ENCODE measurements at places on chromosomes 2 and 18.

GRCh38 chr2:1811971-1812350 is 67.6 kb upstream of the PXDN start:
- no peak for DNase-seq

GRCh38 chr2:126770466-126770865 is 114.5 kb downstream of the GYPC start:
- DNase-seq: no peak

GRCh38 chr2:176175709-176176607 is 12.5 kb upstream of the HOXD1 start:
- no peak for DNase-seq

DNA sequence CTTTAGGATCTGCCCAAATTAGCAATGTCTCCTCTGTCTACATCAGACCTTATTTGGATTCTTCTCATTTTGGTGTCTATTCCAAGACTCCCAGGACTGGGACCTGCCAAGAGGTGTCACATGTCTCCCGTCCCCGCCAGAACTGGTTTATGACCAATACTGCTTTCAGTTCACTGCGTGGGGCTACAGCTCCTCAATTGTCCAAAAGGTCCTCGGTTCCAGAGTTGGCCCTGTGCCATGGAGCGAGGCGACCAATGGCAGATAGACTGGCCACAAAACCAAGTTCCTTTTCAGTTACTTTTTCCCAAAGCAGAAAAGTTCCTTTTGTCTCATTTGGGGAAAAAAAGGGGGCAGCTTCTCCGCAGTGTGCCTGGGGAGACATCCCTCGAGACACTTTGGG is 144.1 kb upstream of the ZNF236 start:
- DNase-seq: no peak

DNA sequence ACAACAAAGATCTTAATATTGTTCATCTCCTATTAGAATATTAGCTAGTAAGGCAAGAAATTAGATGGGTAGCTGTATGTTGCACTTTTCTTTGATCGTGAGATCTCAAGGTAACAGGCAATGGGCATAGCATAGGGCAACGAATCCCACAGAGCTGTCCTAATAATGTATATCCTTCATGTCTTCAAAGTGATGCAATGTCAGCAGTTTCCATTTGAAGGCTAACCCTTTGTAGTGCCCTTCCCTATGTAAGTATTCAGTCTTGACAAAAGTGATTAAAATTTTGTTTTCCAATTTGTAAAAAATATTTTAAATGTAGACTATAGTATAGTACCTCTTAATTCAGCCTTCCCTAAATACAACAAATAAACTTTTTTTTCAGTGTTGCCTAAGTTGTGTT is 112.5 kb downstream of the PKP4 start:
- no peak for DNase-seq

DNA sequence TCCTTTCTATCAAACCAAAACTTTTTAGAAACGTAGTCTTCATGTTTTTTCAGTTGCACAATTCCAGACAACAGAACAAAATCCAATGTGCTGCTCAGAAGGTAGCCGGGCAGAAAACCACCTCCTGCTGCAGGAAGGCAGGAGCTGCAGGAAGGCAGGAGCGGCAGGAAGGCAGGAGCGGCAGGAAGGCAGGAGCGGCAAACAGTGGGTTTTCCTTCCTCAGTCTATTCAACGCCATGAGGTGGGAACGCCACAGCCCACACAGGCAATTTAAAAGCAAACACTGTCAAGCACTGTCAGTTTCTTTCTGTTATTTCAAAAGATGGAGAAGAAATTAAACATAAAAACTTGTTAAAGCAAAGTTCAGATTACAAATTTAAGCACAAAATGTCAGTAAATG is 601.2 kb upstream of the SALL3 start:
- no peak for DNase-seq

- DNase-seq: no peak
Observed at GRCh38 chr2:100691846-100692245, 128.1 kb upstream of the NPAS2 start.

GRCh38 chr18:58493516-58494253 is 135.2 kb downstream of the ALPK2 start:
- DNase-seq: peak; percentile 66

DNA sequence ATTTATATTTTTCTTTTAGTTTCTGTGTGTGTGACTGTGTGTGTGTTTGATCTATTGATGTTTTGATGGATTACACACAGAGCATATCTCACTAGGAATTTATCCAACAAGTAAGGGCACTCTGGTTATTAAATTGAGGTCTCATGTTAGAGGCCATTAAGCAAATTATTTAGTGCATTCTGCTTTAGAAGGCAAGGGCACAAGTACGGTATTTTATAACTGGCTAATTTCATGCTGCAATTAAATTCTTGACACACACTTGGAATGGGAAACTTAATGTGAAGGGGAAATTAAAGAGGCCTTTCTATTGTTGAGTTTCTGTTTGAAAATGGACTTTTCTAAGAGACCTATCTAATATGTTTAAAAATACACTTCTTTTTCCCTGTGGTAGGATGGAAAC is 25.8 kb downstream of the NYAP2 start:
- DNase-seq: no peak

DNA sequence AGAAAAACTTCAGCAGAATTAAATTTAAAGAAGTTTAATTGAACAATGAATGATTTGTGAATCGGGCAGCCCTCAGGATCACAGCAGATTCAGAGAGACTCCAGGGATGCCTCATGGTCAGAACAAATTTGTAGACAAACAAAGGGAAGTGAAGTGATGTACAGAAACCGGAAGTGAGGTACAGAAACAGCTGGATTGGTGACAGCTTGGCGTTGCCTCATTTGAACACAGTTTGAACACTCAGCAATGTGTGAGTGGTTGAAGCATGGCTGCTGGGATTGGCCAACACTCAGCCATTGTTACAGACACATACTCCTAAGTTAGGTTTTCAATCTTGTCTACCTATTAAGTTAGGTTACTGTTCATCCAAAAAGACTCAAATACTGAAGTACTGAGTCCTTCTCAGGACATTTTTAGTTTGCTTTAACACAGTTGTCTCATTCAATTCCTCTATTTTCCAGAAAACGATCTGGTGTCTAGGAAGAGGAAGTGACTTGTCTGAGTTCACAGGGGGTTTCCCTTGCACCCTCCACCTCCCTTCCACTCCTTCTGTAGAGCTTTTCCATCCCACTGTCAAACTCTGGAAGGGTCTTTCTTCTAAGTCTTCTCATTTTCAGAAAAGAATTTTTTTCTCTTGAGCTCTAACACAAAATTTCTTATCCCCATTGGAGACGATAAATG is 137.9 kb downstream of the SLC4A3 start:
- no peak for DNase-seq

- peak; percentile 48 for DNase-seq
Observed at GRCh38 chr18:22108674-22109073, 60.7 kb upstream of the GATA6 start.

DNA sequence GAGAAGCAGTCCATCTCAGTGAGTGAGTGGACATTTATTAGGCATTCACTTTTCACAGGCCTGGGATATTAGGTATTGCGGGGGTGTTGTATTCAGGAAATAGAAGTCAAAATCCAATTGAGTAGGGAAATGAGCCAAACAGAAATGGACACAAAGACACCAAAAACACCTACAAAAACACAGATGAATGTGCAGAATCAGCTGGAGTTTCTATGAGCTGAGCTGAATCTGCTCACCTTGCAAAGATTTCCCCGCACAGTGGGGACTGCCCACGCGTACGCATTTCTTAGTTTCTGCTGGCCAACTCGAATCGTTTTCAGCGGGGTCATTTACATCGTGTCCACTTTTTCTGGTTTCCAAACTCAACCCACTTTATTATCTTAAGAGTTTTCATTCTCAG is 160.0 kb downstream of the BCL2 start:
- no peak for DNase-seq

GRCh38 chr2:119486196-119486827 is 38.0 kb downstream of the SCTR start:
- no peak for DNase-seq

DNA sequence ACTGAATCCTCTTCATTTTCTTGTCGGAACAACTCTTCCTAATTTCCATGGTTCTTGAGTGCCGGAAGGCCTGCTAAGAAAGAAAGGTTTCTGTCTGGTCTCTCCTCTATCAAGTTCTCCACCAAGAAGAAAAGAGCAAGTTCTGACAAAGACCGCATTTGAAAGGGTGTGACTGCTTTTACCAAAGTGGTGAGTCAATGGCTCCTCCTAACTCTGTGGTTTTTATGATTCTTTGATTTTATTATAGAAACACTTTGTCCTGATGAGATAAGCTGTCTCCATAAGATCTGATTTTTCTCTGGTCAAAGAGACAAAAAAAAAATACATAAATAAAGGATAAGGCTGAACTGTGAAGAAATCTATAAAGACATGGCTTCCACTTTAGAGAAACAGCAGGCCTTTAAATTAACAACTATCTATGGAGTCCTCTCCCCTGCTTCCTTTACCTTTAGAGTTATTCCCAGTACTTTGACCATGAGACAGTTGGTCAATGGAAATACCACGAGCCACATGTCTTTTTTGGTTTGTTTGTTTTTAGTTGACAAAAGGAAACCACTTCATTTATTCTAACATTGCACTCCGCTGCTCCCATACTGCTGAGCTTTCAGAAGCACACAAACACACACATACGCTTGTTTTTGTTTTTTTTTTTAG is 67.7 kb downstream of the REL start:
- DNase-seq: no peak

DNA sequence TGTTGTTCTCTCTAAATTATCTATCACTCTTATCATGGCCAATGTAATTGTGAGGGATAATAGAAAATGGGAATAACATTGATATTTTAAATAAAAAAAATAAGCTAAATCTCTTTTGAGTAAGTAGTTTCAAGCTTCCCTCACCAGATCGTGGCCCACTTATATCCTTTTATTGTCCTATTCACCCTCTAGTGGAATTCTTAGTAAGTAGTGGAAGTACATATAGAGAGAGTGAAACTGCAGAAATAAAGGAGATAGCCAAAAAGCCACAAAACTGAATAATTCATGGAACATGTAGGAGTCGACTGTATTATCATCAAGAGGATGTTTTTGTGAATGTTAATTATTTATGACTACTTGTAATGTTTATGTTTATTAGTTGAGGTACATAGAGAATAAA is 66.1 kb upstream of the DTNA start:
- DNase-seq: no peak

- no peak for DNase-seq
Observed at GRCh38 chr2:72178551-72178950, 30.9 kb upstream of the CYP26B1 start.

DNA sequence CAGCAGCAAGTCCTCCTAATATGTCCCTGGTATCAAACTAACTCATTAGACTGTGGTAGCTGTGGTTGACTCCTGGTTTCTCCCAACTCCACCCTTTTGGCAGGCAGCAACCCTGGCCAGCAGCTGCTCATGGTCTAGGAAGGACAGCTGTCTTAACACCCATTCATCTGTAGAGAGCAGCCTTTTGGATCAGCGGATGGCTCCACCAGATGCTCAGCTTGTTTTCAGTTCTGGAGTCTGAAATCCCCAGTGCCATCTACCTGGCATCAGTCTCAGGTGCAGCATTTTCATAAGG is 100.5 kb downstream of the SPOPL start:
- no peak for DNase-seq

DNA sequence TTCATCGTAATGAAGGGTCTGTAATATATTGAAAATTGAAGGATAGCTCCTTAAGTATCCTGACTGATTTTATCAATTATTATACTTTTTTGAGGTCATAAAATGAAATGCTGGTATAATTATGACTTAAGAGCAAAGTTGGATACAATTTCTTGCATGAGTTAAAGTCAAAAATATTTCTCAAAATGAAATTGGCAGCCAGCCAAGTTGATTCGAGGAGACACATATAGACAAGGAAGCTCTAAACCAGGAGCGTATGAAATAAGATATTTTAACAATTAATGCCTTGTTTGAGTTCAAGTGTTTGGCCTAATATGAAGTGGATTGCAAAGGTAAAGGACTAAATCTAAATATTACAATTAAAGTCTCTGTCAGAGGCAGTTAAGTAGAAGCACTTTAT is 260.4 kb upstream of the DSEL start:
- no peak for DNase-seq

DNA sequence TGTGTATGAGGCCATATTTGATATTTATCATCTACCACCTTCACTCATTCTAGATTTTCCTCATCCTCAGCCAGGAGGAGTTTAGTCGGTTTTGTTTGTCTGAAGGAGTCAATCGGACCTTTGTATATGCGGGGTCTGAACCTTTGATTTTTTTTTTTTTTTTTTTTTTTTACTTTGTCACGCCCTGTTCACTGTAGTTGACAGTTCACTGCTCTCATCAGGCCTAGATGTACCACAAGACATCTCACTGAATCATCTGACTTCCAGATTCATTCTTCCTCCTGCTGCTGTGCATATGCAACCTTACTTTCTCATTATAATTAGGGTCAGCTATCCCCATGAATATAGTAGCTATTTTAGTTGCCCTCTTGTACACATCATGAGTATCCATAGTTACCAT is 133.2 kb downstream of the ARHGAP15 start:
- DNase-seq: no peak

DNA sequence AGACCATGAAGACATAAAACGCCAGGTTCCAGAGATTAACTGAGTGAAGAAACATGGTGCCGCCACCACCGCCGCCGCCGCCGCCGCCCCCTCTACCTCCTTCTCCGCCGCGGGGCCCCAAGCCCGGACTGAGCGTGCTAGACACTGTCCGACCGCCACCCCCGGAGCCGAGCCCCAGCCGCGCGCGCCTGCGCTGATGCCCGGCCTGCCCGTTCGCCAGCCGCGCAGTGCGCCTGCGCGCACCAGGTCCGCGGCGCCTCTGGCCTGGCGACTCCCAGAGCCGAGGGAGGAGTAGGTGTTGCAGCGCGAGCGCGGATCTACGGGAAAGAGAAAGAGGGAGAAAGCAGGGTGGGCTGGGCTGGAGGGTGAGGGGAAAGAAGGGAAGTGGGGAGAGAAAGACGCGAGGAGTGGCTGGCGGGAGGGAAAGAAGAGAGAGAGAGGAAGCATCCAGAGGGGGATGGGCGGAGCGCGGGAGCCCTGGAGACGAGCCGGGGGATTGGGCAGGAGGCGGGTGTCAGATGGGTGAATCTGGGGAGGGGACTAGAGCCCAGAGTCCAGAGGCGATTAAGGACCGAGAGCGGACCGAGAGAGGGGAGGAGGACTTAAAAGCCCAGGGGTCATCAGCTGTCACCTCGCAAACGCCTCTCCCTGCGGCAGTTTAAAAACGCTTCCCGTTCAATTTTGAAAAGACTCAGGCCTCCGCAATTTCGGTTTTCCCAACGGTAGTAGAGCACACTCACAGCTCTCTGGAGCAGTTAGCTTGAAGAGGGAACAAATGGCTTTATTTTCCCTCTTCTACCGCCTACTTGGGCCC is at the start of gene PGAP1:
TSS of gene PGAP1 (minus strand) at position 146 of the 814 bp plus-strand sequence. CDS start at position 55, 91 bp downstream.
- peak; percentile 95 for DNase-seq

DNA sequence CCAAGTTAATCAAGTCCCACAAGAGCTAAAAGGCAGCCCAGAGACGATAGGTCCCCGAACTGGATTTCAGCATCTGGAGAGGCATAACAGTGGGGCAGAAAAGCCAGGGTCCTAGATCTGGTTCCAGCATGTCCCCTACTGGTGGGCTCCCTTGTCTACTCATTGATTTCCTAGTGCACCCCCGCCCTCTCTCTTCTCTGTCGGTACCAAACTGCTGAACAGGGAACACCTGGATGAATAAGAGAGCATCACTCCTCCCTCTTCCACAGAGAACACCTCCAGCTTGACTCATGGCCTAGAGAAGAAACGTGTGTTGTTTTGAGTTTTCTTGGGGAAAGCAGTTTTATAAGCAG is 101.3 kb downstream of the FOXI3 start:
- DNase-seq: no peak

Data from HEK293T (cell line).